A549 treated with AZD2906 at 1 μM for 4 hours (cell line): ENCODE measurements at places on chromosomes 4 and X. TPM values are rescaled to one million over a fixed set of nuclear protein-coding genes. Genes with fewer than 3 reads are reported as not detected.

The SPATA18 gene
- 3.9 to 4.5 TPM (median 4.3 TPM) in 5 replicates for total RNA-seq

The RAB9B gene
- 0.02 to 0.05 TPM (median 0.03 TPM) in 4 of 5 replicates, not detected in the other for total RNA-seq

The BTC gene
- total RNA-seq: 0.89 to 1.8 TPM (median 1.3 TPM) in 5 replicates

The SOX3 gene
- 0.03 TPM in 1 of 5 replicates, not detected in the others for total RNA-seq

The SLC7A11 gene
- total RNA-seq: 16.1 to 20.9 TPM (median 16.8 TPM) in 5 replicates

The UGT2B7 gene
- total RNA-seq: 0.22 to 0.31 TPM (median 0.27 TPM) in 5 replicates

The ETDA gene
- total RNA-seq: not detected in 5 replicates

The FAM9A gene
- not detected in 5 replicates for total RNA-seq

The TCEAL6 gene
- total RNA-seq: not detected in 5 replicates

The USP51 gene
- total RNA-seq: 0.35 to 0.66 TPM (median 0.37 TPM) in 5 replicates

The EVC2 gene
- total RNA-seq: 1.7 to 1.9 TPM (median 1.8 TPM) in 5 replicates

The F11 gene
- total RNA-seq: not detected in 5 replicates

The P2RY4 gene
- total RNA-seq: 0.05 TPM in 1 of 5 replicates, not detected in the others

The ZNF157 gene
- 0.03 to 0.04 TPM in 2 of 5 replicates, not detected in the others for total RNA-seq
